GM12864 (cell line): ENCODE measurements at places on chromosomes 6 and 20.

DNA sequence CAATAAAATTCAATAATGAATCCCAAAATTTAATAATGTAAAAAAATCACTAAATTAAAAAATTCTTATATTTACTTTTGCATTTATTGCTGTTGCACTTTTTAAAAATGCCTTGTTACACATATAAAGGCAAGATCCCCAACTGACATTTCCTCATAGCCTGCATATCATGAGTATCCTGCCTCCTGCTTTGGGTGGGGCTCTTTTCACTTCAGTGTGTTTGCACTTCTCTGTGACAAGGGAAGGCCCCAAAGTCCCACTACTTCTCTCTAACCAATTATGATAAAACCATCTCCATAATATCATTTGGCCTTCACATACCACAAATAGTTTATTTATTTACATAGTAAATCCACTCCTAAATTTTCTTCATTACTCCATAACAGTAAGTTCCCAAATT, 446.1 kb upstream of the MARCKS start:
- DNase-seq, result no peak

DNA sequence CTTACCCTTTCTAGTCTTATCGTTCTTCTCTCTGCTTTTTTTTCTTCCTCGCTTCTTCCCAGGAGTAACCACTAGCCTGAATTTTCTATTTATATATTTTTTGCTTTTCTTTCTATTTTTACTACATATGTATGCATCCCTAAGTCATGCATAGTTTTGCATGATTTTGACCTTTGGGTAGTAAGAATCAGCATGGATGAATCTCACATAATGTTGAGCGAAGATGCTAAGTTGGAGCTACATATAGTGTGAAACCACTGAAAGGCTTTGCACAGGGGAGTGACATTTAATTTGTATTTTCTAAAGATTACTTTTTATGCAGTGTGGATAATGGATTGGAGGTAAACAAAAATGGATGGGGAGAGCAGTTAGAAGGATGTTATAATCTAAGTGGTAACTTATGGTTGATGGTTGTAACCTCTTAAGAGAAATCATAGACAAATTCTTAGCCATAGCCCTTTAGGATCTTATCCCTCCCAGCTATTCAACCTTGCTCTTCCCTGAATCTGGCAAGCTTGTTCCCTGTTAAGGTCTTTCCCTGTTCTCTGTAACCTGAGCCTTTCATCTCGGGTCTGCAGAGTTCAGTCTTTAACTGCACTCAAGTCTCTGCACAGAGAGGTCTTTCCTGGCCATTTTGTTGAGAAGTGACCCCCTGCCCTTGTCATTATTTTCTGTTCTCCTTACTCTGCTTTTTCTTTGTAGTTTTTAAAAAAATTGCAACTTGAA, 18.0 kb downstream of the PEX7 start:
- no peak for DNase-seq

DNA sequence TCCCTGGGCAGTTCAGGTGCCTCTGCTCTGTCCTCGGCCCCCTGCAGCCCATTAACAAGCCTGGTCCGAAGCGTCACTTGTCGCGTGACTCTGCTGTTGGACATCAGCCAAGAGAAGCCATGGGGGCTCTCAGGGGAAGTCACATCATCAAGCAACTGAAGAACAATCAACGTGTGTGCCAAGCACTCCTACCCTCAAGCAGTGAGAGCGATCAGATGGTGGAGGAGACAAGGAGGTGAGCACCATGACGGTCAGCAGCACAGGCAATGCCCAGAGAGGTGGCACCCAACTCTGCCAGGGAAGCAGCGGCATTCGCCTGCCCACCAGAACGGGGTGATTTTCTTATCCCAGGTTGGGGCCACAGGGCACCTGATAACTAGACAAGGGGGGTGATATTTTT, 132.7 kb downstream of the AGPAT4 start:
- no peak for DNase-seq

- no peak for DNase-seq
Observed at GRCh38 chr6:108117427-108118358, 43.2 kb upstream of the OSTM1 start.

DNA sequence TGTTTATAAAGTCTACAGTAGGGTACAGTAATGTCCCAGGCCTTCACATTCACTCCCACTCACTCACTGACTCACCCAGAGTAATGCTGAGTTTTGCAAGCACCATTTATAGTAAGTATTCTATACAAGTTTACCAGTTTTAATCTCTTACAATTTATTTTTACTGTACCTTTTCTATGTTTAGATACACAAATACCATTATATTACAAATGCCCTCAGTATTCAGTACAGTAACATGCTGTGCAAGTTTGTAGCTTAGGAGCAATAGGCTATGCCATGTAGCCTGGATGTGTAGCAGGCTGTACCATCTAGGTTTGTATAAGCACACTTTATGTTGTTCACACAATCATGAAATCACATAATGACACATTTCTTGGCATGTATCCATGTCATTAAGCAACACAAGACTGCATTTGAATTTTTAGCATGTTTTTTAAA, 673.6 kb downstream of the CD109 start:
- no peak for DNase-seq

GRCh38 chr6:161044335-161044734, 52.8 kb downstream of the MAP3K4 start:
- no peak for DNase-seq

DNA sequence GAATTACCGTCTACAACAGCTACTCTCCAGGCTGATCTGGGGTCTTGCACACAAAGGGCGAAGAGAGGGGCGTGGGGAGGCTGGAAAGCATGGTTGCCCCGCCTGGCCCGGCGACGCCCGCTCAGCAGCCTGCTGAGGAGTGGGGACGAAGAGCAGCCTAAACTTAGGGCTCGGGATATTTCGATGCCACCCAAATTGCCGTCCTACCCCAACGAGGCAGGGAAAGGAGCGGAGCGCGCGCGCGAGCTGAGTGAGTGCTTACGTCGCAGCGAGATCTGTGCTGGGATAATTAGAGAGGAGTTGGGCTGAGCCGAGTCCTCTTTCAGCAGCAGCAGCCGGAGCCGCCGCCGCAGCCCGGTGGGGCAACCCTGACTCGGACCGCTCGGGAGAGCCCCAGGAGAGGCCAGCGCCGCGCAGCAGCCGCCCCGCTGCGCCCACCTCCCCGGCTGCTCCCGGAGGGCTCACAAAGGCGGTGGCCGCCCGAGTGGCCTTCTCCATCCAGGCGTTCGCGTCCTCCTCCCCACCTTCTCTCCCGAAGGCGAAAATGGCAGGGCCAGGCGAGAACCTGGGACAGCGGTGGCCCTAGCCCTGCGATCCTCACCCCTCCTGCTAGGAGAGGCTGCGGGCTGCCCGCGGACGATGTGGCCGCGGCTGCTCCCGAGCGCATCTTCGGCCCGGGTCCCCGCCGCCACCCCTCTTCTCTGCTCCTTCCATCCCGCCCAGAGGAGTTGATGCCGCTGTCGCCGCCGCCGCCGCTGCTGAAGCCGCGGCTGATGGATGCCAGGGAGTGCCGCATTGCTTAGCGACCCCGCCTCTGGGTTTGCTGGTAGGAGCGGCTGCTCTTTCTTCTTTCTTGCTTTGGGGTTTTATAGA, at the start of gene CLVS2:
Gene CLVS2, plus strand, starts transcription at position 315 of the 873 bp plus-strand sequence. CDS start 1,543 bp downstream, outside the sequence.
- DNase-seq, result no peak

GRCh38 chr6:119173249-119174084, 95.0 kb upstream of the FAM184A start:
- no peak for DNase-seq

DNA sequence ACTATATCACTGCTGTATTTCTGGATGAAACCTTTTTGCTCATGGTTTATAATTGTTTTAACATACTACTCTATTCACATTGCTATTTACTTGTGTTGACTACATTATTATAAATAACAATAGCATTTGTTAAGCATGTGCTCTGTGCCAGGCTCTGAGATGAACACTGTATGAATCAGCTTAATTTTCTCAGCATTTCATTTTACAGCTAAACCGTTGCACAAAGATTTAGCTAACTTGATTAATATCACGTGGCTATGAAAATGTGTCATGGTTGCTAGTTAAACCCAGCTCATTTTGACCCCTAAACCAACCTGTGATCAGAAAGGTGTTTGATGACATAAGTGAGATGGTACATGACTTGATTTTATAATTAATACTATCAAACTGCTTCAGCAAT, 77.5 kb downstream of the NCOA7 start:
- DNase-seq, result no peak

DNA sequence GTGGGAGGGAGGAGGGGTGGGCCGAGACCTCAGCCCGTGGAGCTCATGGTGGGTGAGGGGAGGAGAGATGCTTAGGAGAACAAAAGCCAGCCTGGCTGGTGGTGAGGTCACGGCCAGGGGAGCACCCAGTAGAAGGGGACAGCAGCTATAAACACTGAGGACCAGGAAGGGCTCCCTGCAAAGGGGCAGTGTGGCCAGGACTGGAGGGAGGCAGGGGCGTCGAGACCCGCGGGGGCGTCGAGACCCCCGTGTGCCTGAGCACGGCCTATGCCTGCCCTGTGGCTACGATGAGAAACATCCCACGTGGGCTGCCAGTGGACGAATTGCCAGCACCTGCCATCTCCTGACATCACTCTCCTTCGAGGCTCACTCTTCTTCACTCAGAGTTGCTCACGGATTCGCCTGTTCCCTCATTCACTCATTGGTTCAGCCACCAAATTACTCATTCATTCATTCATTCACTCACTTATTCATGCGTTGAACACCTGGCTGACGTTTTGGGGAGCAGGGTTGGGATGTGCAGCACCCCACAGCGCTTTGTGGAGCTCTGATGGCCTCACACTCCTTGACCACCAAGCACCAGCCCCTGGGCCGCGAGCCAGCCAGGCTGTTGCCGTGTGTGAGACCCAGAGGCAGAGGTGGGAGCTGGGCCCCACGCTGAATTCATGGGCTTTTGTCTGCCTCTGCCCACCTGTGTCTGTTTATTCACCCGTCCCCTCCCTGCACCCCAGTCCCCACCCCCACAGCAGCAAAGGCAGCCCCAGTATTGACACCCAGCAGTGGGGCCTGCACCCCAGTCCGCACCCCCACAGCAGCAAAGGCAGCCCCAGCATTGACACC, 61.2 kb upstream of the BHLHE23 start:
- DNase-seq, result no peak

DNA sequence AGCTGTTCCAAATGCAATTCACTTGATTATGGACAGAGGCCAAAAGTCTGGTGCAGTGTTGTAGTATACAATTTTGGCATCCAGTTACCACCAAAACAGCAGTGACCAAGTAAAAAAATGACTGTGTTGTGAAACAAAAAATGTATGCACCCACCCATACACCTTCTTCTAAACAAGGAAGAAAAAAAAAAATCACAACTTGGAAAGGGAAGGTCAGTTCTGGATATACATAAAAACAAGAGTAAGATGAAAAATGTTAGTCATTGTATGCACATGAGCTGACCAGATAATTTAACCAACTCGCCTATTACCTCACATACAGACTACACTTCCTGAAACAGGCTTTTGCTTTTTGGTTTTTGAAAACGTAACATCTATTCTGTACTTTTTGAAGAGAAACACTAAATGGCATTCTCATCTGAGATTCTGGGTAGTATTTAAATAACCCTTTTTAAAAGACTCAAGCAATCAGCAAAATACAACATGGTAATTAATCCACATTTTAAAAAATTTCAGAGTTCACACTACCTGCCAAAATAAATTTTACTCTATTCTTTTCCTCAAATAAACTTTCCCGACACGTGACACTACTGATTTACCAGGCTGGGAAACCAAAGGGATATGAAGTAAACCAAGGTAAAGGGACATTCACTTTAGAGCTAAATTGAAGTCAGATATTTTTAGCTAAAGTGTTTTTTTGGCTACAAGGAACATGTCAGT, 141.6 kb upstream of the SHLD1 start:
- no peak for DNase-seq

DNA sequence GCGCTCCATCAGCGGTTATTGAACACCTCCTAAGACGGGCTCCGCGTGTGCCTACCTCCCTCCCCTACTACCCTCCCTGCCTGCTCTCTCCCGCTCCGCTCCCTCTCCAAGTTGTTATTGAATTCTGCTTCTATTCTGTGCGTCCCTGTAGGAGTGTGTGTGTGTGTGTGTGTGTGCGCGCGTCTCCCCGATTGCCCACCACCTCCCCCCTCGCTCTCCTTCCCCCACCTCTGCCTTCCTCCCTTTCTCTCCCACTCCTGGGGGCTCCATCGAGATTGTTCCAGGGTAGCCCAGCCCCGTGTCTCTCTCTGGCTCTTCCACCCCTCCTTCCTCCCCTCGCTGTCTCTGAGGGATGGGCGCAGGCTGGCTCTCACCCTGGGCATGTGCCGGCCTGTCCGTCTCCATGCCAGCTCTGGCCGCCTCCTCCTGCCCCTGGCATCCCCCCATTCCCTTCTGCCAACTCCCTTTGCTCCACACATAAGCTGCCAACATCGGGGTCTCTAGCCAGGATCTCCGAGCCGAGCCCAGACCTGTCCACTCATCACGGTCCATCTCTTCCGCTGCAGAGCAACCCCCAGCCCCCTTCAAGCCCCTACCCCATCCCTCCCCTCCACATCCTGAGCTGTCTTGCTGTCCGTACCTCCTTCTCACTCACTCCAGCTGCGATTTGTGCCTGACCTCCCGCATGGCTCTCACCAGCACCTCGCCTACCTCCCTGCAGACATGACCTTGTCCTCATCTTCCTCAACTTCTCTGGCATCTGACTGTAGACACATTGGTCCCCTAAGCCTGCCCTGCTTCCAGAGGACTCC, 68.5 kb downstream of the SRC start:
- no peak for DNase-seq

GRCh38 chr6:26006086-26006939, 43.7 kb downstream of the TRIM38 start:
- DNase-seq, result no peak

DNA sequence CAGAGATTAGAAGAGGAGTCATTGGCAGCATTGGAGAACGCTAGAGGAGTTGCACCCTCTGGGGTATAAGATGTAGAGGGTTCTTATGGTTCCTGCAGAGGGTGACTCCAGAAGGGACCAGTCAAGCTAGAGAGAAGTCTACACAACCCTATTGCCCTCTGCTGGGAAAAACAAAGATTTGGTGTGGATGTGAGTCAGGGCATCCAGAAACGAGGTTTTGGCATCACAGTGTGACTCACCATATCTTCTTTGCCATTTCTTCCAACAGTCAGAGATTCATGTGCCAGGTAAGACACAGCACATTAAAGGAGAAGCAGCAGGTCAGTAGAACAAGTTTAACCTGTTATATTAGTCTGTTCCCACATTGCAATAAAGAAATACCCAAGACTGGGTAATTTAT, 598.8 kb downstream of the MAFB start:
- DNase-seq, result no peak

- DNase-seq, result no peak
Observed at GRCh38 chr6:160130729-160131484, 9.3 kb downstream of the SLC22A1 start.

DNA sequence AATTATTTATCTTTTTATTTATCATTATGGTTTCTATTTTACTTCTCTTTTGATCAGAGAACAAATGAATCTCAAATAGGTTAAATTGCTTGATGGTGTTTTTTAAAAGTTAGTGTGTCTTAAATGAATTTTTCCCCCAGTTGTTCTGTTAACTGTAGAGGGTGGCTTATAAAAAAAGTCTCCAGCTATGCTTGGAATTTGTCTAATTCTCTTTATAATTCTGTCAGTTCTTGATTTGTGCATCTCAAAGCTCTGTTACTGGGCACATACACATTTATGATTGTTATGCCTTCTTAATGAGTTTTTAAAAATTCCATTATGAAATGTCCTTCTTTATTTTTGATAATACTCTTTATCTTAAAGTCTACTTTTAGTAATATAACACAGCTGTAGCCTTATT, 58.0 kb downstream of the LIN28B start:
- no peak for DNase-seq

- DNase-seq, result no peak
Observed at GRCh38 chr6:148398678-148399077, 56.0 kb downstream of the SASH1 start.
